ENCODE measurements at places on chromosomes 6 and 20. TPM values are rescaled to one million over a fixed set of nuclear protein-coding genes. Genes with fewer than 3 reads are reported as not detected.

Gene TNXB
- polyA plus RNA-seq = 39.3 TPM

Gene CCHCR1
- polyA plus RNA-seq = 11.7 TPM

Gene TDP2
- 38.4 TPM for polyA plus RNA-seq

Gene CCN5
- polyA plus RNA-seq = 1.3 TPM

Gene CTAGE9
- not detected for polyA plus RNA-seq

Gene TRIM40
- not detected for polyA plus RNA-seq

Gene CYP24A1
- not detected for polyA plus RNA-seq

Gene SGK2
- polyA plus RNA-seq = 0.65 TPM

Gene OPN5
- not detected for polyA plus RNA-seq

Gene GMPR
- 5.4 TPM for polyA plus RNA-seq

DNA sequence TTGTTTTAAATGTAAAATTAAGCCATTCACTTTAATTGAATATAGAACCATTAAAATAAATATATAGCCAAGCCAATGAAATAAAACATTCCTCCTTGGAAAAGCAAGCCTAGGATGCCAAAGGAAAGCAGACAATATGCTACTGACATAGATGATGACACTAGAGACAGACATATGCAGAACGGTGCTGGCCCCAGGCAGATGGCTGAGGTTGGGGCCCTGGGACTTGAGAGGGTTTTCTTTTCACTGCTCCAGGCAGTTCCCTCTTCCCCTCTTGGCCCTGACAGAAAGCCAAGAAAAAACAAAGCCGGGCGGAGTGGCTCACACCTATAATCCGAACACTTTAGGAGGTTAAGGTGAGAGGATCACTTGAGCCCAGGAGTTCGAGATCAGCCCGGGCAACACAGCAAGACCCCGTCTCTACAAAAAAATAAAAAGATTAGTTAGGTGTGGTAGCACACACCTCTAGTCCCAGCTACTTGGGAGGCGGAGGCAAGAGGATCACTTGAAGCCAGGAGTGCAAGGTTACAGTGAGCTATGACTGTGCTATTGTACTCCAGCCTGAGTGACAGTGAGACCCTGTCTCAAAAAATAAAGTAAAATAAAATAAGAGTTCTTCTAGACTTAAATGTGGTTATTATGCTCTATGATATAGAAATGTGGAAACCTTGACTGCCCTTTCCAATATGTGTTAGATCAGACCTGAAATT, 31.2 kb downstream of the FASTKD5 start:
- no peak for DNase-seq

GRCh38 chr20:42336576-42336975, 718.4 kb upstream of the CHD6 start:
- DNase-seq = no peak

DNA sequence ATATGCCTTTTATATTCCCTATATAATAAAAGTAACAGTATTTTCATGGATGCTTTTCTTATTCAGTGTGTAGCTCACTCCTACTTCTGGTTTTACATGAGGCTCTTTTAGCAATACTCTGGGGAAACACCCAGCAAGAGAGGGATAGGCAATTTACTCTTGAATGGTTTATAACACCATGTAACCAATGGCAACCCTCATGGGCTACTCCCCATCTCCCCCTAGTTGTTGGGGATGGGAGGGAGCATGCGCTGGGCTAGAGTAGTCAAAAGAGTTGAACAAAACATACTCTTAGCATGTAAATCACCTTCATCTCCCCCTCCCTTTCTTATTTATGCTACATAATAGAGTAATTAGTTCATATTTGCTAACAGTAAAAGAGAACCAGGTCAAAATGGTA, 140.1 kb upstream of the LRFN2 start:
- DNase-seq = no peak

DNA sequence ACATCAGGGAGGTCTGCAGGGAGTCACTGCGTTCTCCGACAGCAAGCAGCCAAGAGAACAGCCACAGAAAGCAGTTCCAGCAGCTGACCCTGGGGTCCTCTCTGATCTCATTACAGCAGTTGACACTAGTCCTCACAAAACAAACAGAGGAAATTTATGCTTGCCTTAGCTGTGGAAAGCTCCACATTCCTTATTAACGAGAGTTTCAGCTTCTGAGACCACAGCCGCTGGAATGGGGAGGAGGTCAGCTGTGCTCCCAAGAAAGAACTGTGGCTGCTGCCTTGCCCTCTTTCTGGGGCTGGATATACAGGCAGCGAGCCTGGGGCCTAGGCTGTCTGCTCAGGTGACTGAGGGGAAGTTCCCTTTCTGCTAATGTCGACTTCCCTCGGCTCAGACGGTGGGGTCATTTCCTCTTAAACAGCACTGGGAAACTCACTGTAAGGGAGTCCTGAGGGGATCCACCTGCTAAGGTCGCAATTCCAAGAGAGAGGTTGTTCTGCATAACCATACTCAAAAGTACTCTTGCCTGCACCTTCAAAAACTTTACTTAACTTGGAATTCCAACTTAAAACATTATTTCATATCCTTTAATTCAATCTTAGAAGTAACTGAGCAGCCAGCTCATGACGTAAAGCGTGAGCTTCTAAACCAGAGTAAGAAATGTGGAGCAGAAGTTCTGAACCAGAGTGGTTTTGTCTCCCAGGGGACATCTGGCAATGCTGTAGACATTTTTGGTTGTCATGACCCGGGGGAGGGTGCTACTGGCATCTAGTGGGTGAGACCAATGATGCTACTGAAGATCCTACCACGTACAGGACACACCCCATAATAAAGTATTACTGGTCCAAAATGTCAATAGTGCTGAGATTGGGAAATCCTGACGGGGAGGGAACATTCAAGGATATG, 80.3 kb downstream of the BACH2 start:
- peak; percentile 83 for DNase-seq

DNA sequence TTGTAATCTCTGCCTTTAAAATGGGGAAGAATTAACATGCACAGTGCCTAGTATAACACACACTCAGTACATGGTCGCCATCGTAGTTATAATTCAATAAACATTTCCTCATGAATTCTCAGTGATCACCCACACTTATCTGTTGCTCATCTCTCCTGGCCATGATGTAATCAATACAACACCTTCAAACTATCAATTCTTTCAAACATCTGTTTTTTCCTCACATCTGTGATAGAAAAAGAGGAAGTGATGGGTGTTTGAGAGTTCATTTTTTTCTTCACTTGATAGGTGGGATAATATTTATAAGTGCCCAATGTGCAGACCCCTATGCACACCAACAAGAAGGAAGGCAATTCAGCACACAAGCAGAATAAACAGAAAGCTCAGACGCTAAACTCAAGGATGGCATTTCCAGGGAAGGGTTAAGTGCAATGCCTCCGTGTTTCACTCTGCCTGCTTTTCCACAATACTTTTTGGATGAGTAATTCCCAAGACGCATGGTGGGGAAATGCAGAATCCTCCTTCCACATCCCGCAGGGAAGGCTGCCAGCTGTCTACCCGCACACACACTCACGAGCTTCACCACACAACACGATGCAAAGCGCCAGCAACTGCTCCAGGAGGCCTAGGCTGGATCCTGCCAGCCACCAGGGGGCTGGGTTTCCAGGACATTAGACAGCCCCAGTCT, 100.3 kb downstream of the GMPR start:
- DNase-seq = no peak

GRCh38 chr6:163926642-163927041, 512.1 kb downstream of the QKI start:
- no peak for DNase-seq

DNA sequence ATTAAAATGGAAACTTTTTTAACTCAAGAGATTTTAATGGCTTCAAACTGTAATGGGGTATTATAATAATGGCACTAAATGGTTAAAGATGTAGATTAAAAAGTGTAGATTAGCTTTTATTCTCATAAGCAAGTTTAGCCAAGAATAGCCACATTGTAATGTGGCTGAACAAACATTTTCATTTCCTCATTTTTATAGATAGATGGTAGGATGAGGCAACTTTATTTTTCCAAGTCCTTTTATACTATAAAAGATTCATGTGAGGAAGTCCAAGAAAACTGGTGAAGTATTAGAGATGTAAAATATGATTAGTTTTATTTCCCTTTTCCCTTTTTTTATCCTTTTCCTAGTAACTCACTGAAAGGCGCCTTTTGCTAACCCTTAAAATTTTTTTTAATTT, 88.8 kb downstream of the ATRN start:
- DNase-seq = no peak

GRCh38 chr20:46004889-46005473, 3.7 kb upstream of the MMP9 start:
- peak; percentile 87 for DNase-seq

DNA sequence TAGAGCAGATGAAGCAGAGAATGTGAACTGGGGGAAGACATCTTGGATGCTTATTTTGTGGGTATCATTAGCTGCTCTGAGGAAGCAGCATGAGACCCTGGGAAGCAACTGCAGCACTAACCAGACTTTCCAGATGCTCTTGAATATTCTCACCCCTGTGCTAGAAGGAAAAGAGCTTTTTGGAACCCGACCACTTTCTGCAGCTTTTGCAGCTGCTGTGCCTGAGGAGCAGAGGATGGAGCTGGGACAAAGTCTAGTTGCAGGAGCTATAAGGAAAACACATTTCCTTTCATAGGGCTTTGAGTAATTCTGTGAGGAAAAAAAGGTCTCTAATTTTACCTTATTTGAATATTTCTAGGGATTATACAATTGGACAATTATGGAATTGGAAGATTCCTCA, 369.7 kb downstream of the CD109 start:
- no peak for DNase-seq

DNA sequence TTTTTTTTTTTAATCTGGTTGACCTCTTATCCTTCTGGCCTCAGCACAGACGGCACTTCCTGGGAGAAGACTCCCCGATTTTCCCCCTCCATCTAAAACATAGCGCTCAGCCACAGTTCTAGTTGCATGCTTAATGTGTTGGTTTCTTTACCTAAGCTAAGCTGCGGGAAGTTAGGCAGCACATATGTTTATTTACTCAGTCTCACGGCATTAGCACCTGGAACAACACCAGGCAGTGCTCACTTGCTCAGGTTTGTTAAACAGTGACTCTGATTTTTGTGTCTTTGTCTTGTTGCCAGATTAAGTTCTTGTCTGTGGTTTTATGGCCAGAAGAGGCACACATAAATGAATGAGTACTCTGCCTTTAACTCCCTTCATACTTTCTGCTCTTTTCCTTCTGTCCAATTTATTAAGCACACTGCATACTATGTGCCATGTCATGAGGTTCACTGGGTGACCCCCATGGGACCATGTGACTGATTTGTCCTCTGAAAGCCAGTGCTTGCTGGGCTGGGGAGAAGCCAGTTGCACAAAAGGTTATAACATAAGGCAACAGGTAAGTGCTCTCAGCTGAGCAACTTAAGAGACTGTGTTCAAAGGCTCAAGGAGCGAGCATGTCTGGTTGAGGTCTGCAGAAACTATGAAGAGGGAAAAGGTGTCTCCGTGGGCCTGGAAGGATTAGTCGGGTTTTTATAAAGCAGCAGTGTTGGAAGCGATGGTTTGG, 93.6 kb downstream of the RPP40 start:
- DNase-seq = no peak

DNA sequence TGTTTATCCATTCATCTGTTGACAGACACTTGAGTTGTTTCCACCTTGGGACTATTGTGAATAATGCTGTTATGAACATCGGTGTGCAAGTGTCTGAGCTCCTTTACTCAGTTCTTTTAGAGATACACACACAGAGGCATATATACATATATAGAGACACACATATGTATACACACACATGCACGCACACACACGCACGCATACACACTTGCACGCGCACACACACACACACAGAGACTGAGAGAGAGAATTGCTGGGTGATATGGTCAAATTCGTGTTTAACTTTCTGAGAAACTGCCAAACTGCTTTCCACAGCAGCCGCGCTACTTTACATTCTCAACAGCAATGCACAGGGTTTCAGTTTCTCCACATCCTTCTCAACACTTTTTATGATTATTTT, 273.3 kb downstream of the FARS2 start:
- no peak for DNase-seq

DNA sequence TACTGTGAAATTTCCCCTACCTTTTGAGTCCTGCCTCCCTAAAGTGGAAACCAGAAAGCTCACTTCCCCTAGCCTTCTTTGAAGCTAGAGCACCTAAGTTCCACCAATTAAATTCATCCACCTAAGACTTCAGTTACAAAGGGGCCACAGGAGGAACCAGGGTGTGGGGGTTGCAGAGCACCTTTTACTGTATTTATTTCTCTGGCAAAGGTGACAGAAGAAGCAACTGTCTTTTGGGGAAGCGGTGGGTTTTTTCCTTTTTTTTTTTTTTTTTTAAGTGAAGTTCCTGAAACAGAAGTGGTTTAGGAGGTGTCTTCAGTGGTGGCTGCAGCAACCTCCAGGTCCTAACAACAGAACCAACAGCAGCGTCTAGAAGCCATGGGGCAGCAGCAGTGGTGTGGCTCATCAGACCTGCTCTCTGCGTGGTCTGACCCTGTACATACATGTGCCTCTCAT, 13.1 kb downstream of the PSMB9 start:
- no peak for DNase-seq

Measured in spleen (tissue), 13 donors.